Aorta (tissue), 5 donors: ENCODE measurements at places on chromosomes 3 and 15. TPM values are rescaled to one million over a fixed set of nuclear protein-coding genes. Genes with fewer than 3 reads are reported as not detected.

GRCh38 chr3:61682671-61683548 is 121.5 kb downstream of the PTPRG start:
- no peak overlapping the region for H3K4me3 ChIP-seq
- no peaks in the 10 kb centered on the region for H3K36me3 ChIP-seq
- H3K27me3 ChIP-seq: no peaks in the 10 kb centered on the region
- H3K4me1 ChIP-seq: peaks cover 6% of the 10 kb centered on the region
- H3K27ac ChIP-seq: peak overlapping the region; percentile 74
- no peak for DNase-seq

DNA sequence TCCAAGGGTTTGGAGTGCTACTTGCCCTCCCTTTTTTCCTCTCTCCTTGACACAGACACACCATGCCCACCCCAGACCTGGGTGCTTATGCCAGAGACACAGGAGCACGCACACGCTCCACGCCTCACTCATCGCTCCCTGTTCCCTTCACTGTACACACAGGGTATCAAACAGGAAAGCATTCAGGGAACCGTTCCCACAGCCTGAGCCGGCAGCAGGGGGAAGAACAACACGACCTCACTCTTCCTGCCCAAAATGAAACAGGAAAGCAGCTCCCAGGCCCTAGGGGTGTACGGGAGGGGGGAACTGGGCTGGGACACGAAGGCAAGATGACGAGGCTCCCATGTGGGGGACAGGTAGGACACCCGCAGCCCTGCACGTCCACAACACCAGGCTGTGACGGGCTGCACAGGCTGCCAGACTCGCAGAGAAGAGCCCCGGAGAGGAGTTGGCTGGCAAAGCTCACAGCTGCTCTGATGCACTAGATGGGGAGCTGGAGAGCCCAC is 11.2 kb downstream of the DLL4 start:
- H3K4me1 ChIP-seq: no peaks in the 10 kb centered on the region
- no peaks in the 10 kb centered on the region for H3K36me3 ChIP-seq
- no peak overlapping the region for H3K4me3 ChIP-seq
- no peaks in the 10 kb centered on the region for H3K27me3 ChIP-seq
- DNase-seq: no peak

GRCh38 chr15:57555270-57555669 is 36.4 kb upstream of the MYZAP start:
- no peaks in the 10 kb centered on the region for H3K27me3 ChIP-seq
- no peaks in the 10 kb centered on the region for H3K36me3 ChIP-seq
- H3K4me1 ChIP-seq: no peaks in the 10 kb centered on the region
- H3K4me3 ChIP-seq: no peak overlapping the region
- H3K27ac ChIP-seq: no peak overlapping the region

DNA sequence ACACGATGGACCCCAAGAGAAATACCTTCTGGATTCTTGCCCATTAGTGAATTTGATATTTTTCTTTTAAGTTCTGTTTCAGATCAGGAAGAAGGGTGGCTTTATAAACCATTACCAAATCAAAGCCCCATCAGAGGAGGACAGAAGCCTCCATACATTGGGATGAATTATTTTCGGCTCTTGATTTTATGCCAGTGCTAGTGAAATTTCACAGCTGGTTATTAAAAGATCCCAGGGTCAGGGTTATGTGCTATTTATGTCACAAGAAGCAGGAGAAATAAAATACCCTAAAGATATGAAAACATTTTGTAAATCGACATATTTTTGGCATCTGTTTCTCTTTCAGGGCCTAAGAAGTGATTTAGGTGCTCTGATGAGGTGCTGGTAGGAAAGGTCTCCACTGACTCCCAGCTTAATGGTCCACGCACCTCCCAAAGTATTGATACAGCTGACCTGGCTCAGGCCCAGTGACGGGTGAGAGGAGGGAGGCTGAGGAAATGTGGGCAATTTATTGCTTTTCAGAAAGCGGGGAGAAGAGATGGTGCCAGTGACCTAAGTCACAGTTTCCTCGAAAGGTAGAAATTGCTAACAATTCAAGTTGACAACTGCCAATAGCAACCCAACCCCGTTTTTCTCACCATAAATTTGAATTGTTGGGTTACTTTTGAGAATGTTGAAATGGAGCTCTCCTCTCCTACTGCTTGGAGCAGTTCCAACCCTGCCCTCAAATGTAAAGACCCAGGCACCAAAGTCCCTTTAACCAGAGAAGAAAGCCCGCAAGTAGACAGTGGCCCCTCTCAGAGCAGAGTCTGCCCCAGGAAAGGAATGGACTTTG is 315.6 kb upstream of the NR2E3 start:
- no peaks in the 10 kb centered on the region for H3K36me3 ChIP-seq
- H3K4me1 ChIP-seq: no peaks in the 10 kb centered on the region
- no peak overlapping the region for H3K4me3 ChIP-seq
- DNase-seq: no peak

DNA sequence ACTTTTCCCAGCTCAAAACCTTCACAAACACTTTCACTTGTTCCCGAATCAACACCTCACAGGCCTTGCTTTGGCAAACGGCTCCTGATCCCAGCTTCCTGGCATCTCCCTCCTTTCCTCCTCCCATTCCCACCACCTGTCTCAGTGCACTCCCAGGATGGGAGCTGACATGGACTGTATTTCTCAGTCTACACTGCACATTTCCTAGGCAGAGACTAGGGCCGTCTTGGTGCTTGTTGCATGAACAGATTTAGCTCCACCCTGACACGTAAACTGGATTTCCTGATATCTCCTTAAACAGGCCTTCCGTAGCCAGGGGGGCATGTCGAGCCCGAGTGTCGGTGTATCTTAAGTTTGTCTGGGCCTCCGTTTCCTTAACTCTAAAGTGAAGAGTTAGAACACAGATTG is 790 bp upstream of the WHAMM start:
- no peaks in the 10 kb centered on the region for H3K27me3 ChIP-seq
- no peak overlapping the region for H3K27ac ChIP-seq
- H3K4me3 ChIP-seq: no peak overlapping the region
- H3K4me1 ChIP-seq: no peaks in the 10 kb centered on the region
- no peaks in the 10 kb centered on the region for H3K36me3 ChIP-seq

- H3K4me1 ChIP-seq: no peaks in the 10 kb centered on the region
- H3K36me3 ChIP-seq: no peaks in the 10 kb centered on the region
- H3K27ac ChIP-seq: no peak overlapping the region
- no peaks in the 10 kb centered on the region for H3K27me3 ChIP-seq
- H3K4me3 ChIP-seq: no peak overlapping the region
- DNase-seq: no peak
These were observed 93.3 kb downstream of the OXNAD1 start for GRCh38 chr3:16358336-16358735.

DNA sequence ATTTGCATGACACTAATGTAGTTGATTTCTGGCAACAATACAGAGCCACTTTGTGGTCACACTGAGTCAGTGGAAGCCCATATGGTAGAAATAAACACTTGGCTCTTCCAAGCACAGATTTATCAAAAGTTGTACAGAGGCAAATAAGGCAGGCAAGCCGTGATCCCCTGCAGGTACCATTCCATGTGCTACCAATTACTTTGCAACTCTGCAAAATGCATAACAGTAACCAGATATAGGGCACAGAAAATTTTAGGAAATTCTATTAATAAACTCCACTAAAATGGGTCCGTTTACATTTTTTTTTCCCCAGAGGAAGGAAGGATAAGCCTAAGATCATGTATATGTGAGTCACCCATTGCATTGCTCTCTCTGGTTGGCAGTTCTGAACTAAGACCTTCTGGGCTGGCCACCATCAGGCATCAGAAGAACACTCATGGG is 103.1 kb upstream of the PTX3 start:
- no peaks in the 10 kb centered on the region for H3K4me1 ChIP-seq
- H3K27me3 ChIP-seq: no peaks in the 10 kb centered on the region
- no peak for DNase-seq
- H3K4me3 ChIP-seq: no peak overlapping the region
- H3K36me3 ChIP-seq: no peaks in the 10 kb centered on the region
- H3K27ac ChIP-seq: no peak overlapping the region

DNA sequence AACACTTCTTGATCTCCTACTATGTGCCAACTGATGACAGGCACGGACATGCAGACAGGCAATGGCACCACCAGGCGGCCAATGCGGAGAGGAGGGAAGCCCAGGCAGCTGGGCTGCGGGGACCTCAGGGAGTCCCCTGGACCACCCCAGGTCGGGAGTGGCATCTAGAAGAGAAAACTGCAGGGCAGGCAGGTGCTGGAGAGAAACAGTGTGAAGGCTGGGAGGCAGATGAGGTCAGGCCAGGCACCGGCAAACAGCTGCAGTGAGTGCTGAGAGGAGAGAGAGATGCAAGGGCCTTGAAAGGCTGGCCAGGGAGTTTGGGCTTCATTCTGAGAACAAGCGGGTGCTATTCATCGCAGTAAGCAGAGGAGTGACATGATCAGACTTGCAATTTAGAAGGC is 29.1 kb downstream of the SLC6A1 start:
- no peak overlapping the region for H3K27ac ChIP-seq
- no peak overlapping the region for H3K4me3 ChIP-seq
- H3K4me1 ChIP-seq: no peaks in the 10 kb centered on the region
- H3K36me3 ChIP-seq: no peaks in the 10 kb centered on the region
- DNase-seq: no peak

DNA sequence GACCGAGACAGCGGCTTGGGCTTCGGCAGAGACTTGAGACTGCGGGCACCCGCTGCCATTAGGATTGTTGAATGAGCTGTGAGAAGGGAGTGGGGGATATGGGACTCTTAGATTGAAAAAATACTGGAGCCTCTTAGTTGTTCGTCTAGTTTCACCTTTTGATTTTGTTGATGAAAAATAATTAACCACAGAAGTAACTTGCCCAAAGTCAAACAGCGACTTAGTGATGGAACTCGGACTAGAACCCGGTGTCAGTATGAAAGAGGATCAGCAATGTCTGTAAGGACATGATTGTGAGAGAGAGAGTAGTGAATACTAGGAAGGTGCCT is 510 bp upstream of the GOLGB1 start:
- no peaks in the 10 kb centered on the region for H3K36me3 ChIP-seq
- H3K27ac ChIP-seq: peak overlapping the region; percentile 55
- H3K4me1 ChIP-seq: peaks cover 4% of the 10 kb centered on the region
- H3K4me3 ChIP-seq: peak overlapping the region; percentile 67

DNA sequence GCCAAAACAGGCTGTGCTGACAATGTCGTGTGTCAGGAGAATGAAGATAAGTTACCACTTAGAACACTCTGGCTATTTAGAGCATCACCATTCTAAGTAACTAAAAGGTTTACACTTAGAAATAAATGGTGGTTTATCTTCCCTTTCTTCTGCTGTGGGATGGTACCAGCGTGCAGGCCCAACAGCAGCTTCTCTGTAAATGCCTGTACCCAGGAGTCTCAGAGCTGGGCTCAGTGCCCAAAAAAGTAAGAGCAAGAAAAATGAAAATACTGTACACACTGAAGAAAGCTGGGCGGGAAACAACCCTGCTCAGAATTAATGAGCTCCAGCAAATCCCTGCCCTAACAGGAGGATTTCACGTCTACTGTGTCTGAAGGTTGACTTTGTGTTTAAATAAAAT is 206.5 kb downstream of the MFSD1 start:
- no peak for DNase-seq
- no peaks in the 10 kb centered on the region for H3K27me3 ChIP-seq
- H3K4me3 ChIP-seq: no peak overlapping the region
- no peak overlapping the region for H3K27ac ChIP-seq
- no peaks in the 10 kb centered on the region for H3K4me1 ChIP-seq

DNA sequence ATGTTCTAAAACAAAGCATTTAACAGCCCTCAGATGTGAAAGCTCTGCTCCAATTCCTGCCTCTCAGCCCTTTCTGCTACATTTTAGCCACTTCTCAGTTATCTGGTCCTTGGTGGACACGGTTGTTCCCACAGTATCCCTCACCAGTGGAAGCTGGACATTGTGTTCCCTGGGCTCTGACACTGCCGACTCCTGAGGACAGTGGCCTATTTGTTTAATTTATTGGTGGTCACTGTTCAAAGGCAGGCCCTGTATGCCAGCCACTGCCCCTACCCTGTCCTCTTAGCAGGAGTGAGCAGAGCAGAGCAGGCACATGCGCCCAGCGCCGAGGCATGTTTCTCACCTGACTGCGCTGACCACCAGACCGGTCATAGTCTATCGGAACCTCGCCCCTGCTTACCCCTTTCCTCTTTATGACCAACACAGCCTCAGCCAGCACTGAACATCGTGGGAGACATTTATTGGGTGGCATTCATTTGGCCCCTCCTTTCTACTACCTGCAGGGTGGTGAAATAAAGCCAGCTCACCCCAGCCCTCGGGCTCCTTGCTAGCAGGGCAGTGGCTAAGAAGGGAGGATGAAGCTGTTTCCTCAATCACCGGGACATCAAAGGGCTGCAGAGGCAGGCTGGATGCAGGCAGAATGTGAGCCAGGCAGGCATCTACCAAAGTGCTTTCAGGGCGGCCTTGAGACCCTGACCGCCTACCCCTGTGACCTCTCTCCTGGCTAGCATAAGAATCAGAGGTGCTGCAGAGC is 54.3 kb upstream of the HACD2 start:
- H3K4me3 ChIP-seq: no peak overlapping the region
- H3K27me3 ChIP-seq: no peaks in the 10 kb centered on the region
- no peaks in the 10 kb centered on the region for H3K4me1 ChIP-seq

DNA sequence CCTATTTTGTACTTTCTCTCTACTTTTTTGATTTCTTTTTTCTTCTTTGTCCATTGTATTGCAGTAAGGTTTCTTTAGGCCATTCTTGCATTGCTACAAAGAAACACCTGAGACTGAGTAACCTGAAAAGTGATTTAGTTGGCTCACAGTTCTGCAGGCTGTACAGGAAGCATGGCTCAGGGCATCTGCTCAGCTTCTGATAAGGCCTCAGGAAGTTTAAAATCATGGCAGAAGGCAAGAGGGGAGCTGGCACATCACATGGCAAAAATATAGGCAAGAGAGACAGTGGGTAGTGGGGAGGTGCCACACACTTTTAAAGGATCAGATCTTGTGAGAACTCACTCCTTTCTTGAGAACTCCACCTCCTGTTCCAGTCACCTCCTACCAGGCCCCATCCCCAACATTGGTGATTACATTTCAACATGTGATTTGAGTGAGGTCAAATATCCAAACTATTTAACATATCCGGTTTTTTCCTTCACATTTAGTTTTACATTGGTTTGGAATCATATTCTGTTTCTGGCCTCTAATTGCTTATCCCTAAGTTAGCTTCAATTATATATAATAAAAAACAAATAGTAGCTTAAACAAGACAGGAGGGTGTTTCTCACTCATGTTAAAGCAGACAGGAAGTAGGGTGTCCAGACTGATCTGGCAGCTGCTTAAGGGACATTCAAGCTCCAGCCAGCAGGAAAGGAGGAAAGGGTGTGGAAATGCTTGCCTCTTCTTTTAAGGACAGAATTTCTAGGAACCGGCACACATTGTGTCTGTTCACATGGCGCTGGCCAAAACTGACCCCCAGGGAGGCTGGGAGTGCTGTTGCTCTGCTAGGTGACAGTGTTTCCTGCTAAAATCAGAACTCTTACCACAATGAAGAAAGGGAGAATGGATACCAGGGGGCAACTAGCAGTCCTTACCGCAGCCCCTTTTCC is 28.8 kb upstream of the SKOR1 start:
- H3K27me3 ChIP-seq: no peaks in the 10 kb centered on the region
- no peak overlapping the region for H3K27ac ChIP-seq
- peaks cover 1% of the 10 kb centered on the region for H3K36me3 ChIP-seq
- H3K4me3 ChIP-seq: no peak overlapping the region
- DNase-seq: no peak

- H3K36me3 ChIP-seq: no peaks in the 10 kb centered on the region
- no peak overlapping the region for H3K27ac ChIP-seq
- no peak overlapping the region for H3K4me3 ChIP-seq
- DNase-seq: no peak
- no peaks in the 10 kb centered on the region for H3K27me3 ChIP-seq
These were observed 318.5 kb upstream of the TBL1XR1 start for GRCh38 chr3:177515786-177516157.

The BCHE gene
- 0.38 TPM for polyA plus RNA-seq

The RARB gene
- 3.0 TPM for polyA plus RNA-seq

The HTR3E gene
- polyA plus RNA-seq: not detected

The CALML4 gene
- 29.9 TPM for polyA plus RNA-seq

The DIPK2A gene
- 12.8 TPM for polyA plus RNA-seq

The CD96 gene
- polyA plus RNA-seq: 1.6 TPM

The CFAP100 gene
- not detected for polyA plus RNA-seq

The CAMKV gene
- not detected for polyA plus RNA-seq
